ENCODE measurements at places on chromosomes 13 and 19.

DNA sequence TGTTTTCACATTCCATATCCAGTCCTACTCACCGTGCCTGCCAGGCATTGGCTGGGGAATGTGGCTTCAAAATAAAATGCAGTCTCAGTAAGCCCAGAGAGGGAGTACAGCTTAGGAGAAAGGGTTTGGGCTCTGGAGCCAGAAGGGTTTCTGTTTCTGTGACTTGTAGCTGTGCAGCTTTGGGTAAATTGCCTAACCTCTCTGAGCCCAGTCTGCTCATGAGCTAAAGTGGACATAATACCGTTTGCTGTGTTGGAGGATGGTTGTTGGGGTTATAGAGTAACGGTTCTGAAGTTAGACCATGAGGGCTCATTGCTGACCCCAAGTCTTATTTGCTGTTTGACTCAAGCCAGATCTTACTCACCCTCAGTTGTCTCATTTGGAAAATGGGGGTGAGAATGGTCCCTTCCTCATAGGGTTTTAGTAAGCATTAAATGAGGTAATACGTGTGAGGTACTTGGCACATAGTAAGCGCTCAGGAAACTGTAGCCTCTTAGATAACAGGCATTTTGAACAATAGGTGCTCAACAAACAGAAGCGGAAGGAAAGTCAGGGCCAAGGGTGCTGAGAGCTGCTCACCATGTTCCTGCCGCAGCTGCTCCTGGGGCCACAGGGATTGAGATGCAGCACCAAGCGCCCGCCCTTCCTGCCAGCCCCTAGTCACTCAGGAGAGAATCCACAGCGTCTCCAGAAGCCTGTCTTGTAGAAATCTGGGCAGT lies 45.5 kb downstream of the C13orf42 start:
- DNase-seq = no peak

- DNase-seq = no peak
Observed at GRCh38 chr19:33110137-33110910, 21.6 kb upstream of the WDR88 start.

- DNase-seq = no peak
Observed at GRCh38 chr13:97896446-97896845, 57.0 kb upstream of the IPO5 start.

GRCh38 chr13:104111031-104111430 lies 1044.8 kb upstream of the SLC10A2 start:
- DNase-seq = no peak

DNA sequence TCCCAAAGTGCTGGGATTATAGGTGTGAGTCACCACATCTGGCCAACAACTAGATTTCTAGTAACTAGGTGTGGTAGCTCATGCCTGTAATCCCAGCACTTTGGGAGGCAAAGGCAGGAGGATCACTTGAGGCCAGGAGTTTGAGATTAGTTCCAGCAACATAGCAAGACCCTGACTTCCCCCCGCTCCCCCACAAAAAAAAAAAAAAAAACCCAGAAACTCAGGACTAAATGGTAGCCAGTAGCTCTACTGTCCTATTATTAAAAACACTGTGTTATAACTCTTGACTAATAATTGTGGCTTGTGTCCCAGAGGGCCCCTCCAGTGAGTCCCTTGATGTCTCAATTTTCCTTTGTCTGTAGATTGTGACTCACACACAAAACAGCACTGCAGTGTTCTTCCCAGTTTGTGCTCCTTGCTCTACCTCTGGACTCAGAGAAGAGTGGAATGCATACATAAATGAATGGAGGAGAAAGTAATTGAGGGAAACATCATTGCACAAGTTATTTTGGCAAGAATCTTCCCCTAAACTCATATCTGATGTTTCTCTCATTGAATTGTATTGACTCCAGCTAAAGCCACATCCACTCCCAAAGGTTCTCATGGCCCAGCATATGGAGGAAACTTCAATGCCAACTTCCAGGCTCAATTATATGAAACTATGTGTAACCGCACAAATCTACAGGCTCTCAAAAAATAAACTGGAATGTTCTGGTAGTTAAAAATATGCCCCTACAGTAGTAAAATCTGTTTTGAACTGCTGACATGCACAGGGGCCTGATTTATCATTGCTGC lies 8.8 kb downstream of the TPT1 start:
- no peak for DNase-seq

DNA sequence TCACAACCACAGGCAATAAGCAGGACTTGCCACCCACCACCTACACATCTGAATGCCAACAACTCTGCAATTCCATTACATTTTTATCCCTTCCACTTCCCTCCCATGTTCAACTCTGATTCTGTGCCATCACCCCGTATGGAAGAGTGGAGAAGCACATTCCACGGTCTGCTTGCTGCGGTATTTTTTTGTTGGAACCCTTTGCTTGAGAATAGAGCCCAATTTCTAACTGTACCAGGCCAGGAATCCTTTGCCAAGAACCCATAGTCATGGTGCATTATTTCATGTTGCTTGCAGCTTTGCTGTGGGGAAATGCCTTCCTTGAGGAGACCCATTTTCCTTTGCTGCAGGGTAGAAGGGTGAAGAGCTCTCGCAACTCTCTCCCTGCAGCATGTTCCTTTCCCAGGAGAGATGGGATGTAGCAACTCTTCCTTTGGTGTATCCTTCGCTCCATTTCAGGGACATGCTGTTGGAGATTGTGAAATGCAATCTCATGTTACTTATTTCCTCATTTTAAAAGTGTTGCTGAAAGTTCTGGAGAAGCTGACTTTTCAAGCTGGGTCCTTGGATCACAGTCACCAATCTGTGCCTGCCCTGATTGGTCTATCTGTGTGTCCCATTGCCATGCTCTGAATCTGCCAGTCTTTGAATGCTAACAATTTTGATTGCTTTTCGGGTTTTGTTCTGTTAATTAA lies 69.8 kb upstream of the STARD13 start:
- DNase-seq = no peak

- DNase-seq = no peak
Observed at GRCh38 chr13:50322006-50322405, 306.8 kb downstream of the KCNRG start.

DNA sequence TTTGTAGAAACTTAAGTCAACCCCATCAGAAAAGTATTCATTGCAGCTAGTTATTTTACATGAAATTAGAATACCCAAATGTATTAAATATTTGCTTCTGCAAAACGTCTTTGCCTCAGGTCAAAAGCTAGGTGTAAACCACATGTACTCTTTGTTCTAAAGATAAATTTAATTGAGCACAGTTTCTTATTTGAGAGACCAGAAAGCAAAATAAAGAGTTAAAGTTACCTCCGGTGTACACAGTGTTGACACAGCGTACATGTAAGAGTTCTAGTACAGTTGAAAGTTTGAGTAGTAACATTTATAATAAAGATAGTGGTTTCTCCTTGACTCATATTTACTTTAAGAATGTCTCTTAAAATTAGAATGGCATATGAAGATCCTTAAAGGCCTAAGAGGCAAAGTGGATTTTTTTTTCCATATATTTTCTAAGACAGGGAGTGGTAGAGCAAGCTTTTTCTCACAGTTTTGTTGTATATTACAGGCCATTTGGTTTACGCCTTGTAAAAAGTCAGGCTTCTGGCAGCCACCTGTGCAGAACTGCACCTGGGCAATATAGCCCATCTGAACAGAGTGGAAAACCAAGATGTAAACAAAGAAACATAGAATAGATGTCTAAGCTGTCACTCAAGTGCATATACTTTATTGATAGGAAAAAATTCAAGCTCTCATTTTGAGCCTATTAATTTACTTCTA lies 2.9 kb downstream of the LRCH1 start:
- no peak for DNase-seq

- no peak for DNase-seq
Observed at GRCh38 chr19:2227415-2228156, 8.5 kb downstream of the PLEKHJ1 start.

DNA sequence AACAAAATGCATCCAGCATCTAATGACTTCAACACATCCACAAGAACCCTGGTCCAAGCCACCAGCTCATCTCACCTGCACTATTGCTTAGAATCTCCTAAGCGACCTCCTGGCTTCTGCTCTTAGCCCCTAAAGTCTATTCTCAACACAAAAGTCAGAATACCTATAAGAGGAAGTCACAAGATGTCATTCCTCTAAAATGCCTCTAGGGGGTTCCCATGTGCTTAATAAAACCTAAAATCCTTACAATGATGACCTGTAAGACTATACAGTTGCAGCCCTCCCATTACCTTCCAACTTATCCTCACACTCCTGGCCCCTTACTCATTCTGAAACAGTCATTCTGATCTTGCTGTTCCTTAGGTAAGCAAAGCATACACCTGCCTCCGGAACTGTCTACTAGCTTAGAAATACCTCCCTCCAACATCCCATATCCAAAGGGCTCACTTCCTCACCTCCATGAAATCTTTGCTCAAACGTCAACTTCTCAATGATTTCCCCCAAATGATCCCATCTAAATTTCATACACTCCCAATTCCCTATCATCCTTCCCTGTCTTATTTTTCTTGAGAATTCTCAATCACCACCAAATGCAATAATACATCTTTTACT lies 10.0 kb downstream of the ATP7B start:
- no peak for DNase-seq

- DNase-seq = no peak
Observed at GRCh38 chr13:44142540-44142867, 231.1 kb upstream of the SERP2 start.

- DNase-seq = no peak
Observed at GRCh38 chr13:23580684-23581060, 10.5 kb downstream of the TNFRSF19 start.

DNA sequence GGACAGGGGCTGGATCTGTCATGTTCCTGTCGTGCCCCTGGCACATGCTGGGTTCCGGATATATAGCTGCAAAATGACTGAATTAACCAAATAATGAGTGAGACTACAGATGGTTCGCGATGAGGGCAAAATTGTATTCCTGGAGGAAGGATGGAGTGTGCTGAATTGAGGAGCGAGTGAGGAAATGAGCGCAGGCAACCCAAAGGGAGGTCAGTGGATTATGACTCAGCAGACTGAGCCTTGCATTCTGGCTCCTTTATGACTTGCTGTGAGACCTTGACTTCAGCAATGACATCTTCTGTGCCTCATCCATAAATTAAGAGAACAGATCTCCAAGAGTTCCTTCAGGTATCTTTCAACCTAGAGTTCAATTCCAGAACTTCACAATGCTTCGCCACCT lies 115.0 kb upstream of the CLDN10 start:
- DNase-seq = no peak

- DNase-seq = no peak
Observed at GRCh38 chr19:47109177-47109540, 4.4 kb downstream of the ZC3H4 start.

DNA sequence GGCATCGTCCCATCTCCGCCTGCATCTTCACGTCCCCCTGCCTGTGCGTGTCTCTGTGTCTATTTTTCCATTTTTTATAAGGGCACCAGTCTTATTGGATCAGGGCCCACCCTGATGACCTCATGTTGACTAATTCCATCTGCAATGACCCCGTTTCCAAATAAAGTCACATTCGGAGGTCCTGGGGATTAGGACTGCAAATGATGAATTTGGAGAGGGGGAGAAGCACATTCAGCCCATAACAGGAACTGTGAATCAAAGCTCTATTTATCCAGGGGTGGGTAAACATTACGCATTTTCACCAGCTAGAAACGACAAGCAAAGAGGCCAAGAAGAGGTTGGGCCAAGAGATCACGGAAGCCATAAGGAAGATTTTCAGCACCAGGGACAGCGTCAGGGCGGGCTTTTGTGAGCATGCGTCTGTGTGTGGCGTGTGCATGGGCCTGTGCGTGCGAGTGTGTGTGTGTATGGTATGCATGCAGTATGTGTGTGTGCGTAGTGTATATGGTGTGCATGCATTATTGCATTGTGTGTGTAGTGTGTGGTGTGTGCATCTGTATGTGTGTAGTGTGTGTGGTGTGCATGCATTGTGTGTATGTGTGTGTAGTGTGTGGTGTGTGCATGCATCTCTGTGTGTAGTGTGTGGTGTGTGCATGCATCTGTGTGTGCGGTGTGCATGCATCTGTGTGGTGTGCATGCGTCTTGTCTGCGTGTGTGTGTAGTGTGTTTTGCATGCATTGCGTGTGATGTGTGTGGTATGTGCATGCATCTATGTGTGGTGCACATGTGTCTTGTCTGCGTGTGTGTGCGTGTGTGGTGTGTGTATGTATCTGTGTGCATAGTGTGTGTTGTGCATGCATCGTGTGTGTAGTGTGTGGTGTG lies 19.6 kb downstream of the CELF5 start:
- DNase-seq = no peak

- no peak for DNase-seq
Observed at GRCh38 chr13:110600261-110600819, 15.0 kb upstream of the NAXD start.

GRCh38 chr13:65600702-65601101 lies 1629.4 kb downstream of the PCDH9 start:
- no peak for DNase-seq

GRCh38 chr19:46202426-46202825 lies 27.1 kb upstream of the IGFL1 start:
- no peak for DNase-seq

DNA sequence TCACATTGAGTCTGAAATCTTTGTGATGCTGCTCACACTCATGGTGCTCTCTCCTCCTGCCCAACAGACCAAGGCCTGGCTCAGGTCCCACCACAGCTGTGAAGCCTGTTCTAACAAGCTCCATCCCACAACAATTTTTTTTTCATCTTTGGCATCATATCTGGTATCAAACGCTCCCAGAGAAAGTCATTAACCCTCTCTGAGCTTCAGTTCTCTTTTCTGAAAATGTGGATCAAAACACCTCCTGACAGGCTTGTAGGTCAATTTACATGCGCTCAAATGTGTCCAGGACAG lies 224.4 kb downstream of the LACC1 start:
- no peak for DNase-seq

GRCh38 chr19:23436318-23436717 lies 41.0 kb upstream of the ZNF91 start:
- no peak for DNase-seq

GRCh38 chr13:51666374-51666773 lies 82.1 kb downstream of the WDFY2 start:
- DNase-seq = no peak

DNA sequence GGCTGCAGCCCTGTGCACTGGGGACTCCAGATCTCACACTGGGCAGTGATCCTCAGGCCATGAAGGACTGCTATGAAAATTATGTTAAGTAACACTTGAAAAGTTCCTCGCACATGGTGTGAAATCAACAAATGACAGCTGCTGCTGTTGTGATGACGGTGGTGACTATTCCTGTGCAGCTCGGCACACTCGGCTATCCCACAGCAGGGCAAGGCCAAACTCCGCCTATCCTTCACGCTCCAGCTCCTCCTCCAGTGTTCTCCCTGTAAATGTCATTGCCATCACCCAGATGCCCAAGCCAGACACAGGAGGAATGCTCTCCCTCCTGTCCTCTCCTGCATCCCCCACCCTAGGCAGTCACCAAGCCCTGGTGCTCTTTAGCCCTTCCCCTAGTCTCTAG lies 31.3 kb downstream of the GRIK5 start:
- no peak for DNase-seq

- DNase-seq = no peak
Observed at GRCh38 chr13:105031306-105031705, 1504.2 kb downstream of the EFNB2 start.

- DNase-seq = no peak
Observed at GRCh38 chr13:24086642-24087041, 73.9 kb upstream of the SPATA13 start.

GRCh38 chr13:110359840-110360301 lies 52.8 kb downstream of the COL4A2 start:
- no peak for DNase-seq

- no peak for DNase-seq
Observed at GRCh38 chr13:44908266-44908665, 81.0 kb downstream of the NUFIP1 start.

GRCh38 chr13:79492313-79492798 lies 11.4 kb downstream of the NDFIP2 start:
- DNase-seq = no peak

All from stimulated activated CD8-positive, alpha-beta memory T cell treated with anti-CD3 and anti-CD28 coated beads, Interleukin-2, amount 100 ng/mL, for 48 hours (primary cell).